ENCODE measurements at places on chromosomes 2 and 18.

- no peak for DNase-seq
Measured at GRCh38 chr2:168660870-168661862, 141.3 kb upstream of the NOSTRIN start.

GRCh38 chr18:63016270-63016669 is 300.9 kb downstream of the PHLPP1 start:
- peak; percentile 76 for DNase-seq

- no peak for DNase-seq
Measured at GRCh38 chr2:168731002-168731401, 71.4 kb upstream of the NOSTRIN start.

DNA sequence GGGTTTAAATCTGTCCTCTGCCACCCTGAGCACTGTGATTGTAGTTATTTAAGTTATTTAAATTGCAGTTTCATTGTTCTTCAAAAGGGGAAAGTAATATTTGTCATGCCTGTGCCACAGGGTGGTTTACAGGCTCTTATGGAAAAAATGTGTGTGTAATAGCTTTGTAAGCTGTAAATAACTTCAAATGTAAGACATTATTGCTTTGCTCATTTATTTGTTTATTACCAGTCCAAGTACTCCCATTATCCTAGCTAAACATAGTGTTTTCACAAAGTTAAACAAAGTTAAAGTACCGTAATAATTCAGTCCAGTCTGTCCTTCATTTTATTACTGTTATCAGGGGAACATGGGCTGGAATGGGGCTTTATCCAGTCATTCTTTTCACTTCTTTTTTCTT is 43.4 kb upstream of the IGFBP2 start:
- no peak for DNase-seq

GRCh38 chr2:52264488-52264887 is 1232.6 kb upstream of the NRXN1 start:
- no peak for DNase-seq

DNA sequence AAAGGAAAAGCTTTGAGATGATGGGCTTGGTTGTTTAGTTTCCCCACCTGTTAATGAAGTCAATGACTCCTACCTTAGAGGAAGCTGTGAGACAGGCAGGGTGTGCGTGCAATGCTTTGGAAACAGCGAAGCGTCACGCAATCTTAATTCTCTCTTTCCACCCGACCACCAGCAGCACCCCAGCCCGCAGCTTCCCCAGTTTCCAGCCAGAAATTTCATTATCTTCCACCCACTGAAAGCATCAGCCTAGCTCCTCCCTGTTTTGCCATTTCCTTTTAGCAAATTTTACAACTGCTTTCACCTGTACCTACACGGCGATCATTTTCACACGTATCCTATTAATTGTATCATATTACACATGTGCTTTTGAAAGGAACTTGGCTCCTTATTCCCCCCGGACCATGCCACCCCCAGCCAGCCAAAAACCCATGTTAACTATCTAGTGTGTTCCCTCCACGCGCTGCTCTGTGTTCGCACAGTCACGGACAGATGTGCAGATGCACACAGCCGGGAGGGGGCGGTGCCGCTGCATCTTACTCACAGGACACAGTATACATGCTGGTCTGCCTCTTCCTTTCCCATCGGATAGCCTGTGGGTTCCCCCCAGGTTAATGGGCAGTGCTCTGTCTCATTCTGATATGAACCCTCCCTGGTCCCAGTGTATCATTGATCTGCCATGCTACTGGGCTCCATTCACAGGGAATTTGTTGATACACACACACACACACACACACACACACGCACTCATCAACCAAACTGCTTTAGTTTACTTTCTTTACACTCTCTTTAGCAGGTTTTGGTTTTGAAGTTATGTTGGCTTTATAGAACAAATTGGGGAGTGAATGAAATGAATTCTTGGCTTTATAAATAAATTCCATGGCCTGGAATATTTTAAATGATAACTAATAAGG is 22.4 kb downstream of the CYP27C1 start:
- no peak for DNase-seq

DNA sequence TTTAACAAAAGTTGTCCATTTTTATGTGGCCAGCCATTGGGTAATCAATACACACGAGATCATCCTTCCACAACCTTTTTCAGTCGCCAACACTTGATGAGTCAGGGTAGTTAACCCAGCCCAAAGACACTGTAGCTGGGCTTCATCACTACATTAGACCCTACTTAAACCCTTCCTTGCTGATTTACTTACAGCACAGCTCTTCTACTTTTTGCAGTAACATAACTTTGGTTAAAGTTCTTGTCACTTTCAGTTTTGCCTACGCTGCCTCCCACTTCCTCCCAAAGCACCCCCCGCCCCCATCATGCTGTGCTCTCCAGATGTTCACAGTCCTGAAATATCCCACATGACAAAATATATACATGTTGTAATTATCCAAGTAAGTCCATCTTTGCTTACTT is 103.6 kb downstream of the CDK15 start:
- DNase-seq = peak; percentile 52

- DNase-seq = no peak
Measured at GRCh38 chr18:37222999-37223378, 342.6 kb downstream of the CELF4 start.

DNA sequence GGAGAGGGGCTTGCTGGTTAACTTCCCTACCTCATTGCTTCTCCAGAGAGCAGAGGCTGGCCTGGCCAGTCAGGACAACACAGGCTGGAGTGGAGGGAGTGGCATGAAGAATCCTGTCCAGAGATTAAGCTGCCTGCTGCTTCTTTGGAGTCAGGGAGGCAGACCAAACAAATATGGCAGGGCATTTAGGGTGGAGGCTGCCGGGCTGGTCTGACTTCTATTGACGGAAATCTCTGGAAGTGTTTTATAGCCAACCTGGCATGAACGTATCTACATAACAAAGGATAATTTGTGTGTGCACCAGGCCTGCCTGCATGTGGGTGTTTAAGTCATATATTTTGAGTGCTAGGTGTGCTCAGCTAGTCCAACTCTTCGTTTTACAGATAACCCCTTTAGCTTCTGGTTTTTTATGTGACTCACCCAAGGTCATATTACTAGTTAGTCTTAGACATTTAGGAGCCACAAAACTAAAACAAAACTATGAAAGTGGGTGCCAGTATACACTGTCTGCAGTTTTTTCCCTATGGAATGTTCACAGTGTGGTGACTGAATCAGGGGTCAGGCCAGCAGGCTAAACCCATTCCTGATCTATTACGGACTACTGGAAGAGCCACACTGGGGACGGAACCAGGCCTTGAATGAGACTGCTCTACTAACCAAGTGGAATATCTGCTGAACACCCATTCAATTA is 5.5 kb downstream of the NPC1 start:
- no peak for DNase-seq

DNA sequence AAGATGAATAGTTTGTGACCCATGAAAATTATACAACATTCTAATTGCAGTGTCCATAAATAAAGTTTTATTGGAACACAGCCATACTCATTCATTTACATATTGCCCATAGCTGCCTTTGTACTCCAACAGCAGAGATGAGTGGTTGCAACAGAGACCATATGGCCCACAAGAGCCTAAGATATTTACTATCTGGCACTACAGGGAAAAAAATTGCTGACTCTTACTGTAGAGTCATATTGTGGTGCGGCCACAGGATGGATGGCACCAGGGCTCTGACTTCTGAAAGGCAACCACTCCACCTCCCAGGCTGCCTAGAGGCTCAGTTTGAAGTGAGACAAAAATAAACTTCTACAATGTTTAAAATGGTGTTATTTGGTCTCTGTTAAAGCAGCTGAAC is 404.0 kb upstream of the ATP5MC3 start:
- no peak for DNase-seq

- DNase-seq = peak; percentile 52
Measured at GRCh38 chr2:161237392-161238264, 70.6 kb upstream of the PSMD14 start.

GRCh38 chr2:204357286-204357685 is 188.0 kb upstream of the PARD3B start:
- DNase-seq = no peak

- DNase-seq = no peak
Measured at GRCh38 chr2:38259311-38259710, 117.8 kb downstream of the ATL2 start.

GRCh38 chr2:139457873-139458272 is 677.7 kb upstream of the NXPH2 start:
- no peak for DNase-seq

- DNase-seq = no peak
Measured at GRCh38 chr2:175823002-175823706, 178.9 kb downstream of the LNPK start.

GRCh38 chr2:11033114-11033513 is 121.4 kb downstream of the KCNF1 start:
- DNase-seq = no peak

GRCh38 chr2:147636886-147637285 is 207.9 kb upstream of the ACVR2A start:
- DNase-seq = no peak

DNA sequence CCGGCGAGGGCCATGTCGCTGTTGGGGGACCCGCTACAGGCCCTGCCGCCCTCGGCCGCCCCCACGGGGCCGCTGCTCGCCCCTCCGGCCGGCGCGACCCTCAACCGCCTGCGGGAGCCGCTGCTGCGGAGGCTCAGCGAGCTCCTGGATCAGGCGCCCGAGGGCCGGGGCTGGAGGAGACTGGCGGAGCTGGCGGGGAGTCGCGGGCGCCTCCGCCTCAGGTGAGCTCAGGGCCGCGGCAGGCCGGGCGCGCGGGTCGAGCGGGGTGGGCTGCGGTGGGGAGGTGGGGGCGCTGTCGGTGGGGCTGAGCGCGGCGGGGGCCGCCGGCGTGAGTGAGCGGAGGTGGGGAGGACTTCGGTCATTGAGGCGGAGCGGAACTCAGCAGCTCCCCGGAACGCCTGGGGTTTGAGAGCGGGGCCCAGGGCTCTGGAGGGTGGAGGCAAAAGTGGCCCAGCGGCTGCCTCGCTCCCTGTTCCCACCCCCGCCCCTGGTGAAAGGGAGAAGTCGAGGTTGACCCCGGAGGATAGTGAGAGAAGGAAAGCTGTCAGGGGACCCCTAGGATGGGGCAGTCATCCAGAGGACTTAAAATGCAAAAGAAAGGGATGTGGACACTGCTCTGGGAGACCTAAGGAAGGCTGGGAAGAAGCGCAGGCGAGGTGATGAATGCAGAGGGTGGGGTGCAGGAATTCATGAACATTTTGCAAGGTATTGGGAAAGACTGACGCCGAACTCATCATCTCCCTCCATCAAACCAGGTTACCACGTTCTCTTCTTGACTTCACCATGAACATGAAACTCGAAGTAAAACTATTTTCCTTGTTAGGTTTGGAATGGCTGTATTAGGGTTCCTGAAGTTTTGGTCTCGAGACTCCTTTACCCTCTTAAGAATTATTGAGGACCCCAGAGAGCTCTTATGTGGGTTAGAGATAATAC is 633 bp downstream of the MALT1 start:
- no peak for DNase-seq

DNA sequence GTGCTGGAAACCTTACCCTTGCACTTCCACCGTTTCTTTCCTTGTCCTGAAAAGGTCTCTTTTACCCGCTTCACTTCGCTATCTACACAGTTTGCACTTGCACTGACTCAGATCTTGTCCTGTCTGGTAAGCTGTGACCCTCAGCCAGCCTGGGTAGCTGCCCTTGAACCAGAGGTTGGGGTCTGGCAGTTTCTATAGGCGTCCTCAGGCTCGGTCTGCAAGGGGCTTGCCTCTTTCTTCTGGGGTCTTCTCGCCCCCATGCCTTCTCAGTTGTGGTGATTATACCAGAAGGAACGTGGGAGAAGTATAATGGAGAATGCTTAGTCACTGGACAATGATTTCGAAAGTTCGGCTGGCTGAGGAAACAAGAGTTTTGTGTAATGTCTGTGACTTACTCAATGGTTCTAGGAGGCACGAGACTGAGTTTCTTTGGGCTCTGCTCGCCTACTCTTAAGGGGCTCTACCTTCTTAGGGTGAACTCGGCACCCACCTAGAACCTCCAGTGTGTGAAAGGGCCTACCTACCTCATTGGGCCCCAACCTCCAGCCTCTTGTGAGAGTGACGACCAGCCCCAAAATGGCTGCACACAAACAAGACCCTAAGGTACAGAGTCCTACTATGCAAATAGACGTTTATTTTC is 6.9 kb upstream of the STAT1 start:
- DNase-seq = peak; percentile 36

- DNase-seq = no peak
Measured at GRCh38 chr2:54065891-54066290, 49.5 kb upstream of the ACYP2 start.

GRCh38 chr2:191622374-191623320 is 55.3 kb upstream of the NABP1 start:
- DNase-seq = no peak
